Cardiac atrium fibroblast (primary cell): ENCODE measurements at places on chromosomes 5 and 9. TPM values are rescaled to one million over a fixed set of nuclear protein-coding genes. Genes with fewer than 3 reads are reported as not detected.

Gene SEMA5A
- total RNA-seq: 64.3 and 95.6 TPM in 2 replicates

Gene FOXD4L5
- not detected in 2 replicates for total RNA-seq

Gene SHOC1
- not detected in 2 replicates for total RNA-seq

Gene TRAF1
- 0.54 and 0.97 TPM in 2 replicates for total RNA-seq

Gene ORM1
- total RNA-seq: not detected in 2 replicates

Gene AFAP1L1
- 22.4 and 24.6 TPM in 2 replicates for total RNA-seq

Gene ZFP37
- 0.36 and 1.1 TPM in 2 replicates for total RNA-seq

Gene ADGRD2
- total RNA-seq: not detected in 2 replicates
